Mesothelial cell of epicardium (in vitro differentiated cells): ENCODE measurements at places on chromosomes 7 and 10. TPM values are rescaled to one million over a fixed set of nuclear protein-coding genes. Genes with fewer than 3 reads are reported as not detected.
A peak's percentile ranks its signal among the peaks of the same experiment; 100 is the strongest.

GRCh38 chr10:82564353-82565196 is 689.6 kb downstream of the NRG3 start:
- no peaks in the 10 kb centered on the region for H3K4me1 ChIP-seq
- H3K27ac ChIP-seq, result no peak overlapping the region
- no peak for DNase-seq
- H3K36me3 ChIP-seq, result no peaks in the 10 kb centered on the region

Gene FAM25A
- not detected in 3 replicates for total RNA-seq

Gene BICC1
- total RNA-seq, result 8.7 to 9.9 TPM (median 9.3 TPM) in 3 replicates

GRCh38 chr10:80518143-80518806 is 19.4 kb upstream of the SH2D4B start:
- H3K27me3 ChIP-seq, result no peaks in the 10 kb centered on the region
- H3K4me3 ChIP-seq, result no peak overlapping the region
- DNase-seq, result no peak
- peaks cover 29% of the 10 kb centered on the region for H3K36me3 ChIP-seq

Gene METTL27
- total RNA-seq, result 7.9 to 11.4 TPM (median 8.7 TPM) in 3 replicates

Gene PON3
- total RNA-seq, result not detected in 3 replicates

Gene NUTM2E
- 0.78 to 1.0 TPM (median 0.81 TPM) in 3 replicates for total RNA-seq

DNA sequence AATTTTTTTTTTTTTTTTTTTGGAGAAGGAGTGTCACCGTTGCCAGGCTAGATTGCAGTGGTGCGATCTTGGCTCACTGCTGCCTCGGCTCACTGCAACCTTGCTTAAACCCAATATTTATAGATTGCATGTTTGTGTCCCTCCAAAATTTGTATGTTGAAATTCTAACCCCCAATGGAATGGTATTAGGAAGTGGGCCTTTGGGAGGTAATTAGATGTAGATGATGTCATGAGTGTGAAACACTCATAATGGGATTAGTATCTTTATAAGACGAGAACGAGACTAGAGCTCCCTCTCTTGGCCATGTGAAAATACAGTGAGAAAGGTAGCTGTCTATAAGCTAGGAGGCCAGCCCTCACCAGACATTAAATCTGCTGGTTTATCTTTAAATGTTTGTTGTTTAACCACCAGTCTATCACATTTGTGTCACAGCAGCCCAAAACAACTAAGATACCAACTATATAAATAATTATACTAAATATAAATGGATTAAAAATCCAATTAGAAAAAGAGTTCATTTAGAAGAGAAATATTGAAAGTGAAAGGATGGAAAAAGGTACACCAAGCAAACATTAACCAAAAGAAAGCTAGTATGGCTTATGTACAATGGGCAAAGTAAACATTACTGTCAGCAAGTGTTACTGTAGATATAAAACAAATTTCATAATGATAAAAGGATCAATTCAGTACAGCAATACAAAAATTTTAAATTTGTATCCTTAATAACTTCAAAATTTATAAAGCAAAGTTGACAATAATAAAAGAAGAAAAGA is 9.3 kb downstream of the TCAF1 start:
- H3K27me3 ChIP-seq, result no peaks in the 10 kb centered on the region
- no peak overlapping the region for H3K27ac ChIP-seq
- peaks cover 46% of the 10 kb centered on the region for H3K36me3 ChIP-seq
- no peak for DNase-seq
- H3K4me3 ChIP-seq, result no peak overlapping the region
- H3K4me1 ChIP-seq, result peaks cover 2% of the 10 kb centered on the region

Gene ADGRA1
- not detected in 3 replicates for total RNA-seq

DNA sequence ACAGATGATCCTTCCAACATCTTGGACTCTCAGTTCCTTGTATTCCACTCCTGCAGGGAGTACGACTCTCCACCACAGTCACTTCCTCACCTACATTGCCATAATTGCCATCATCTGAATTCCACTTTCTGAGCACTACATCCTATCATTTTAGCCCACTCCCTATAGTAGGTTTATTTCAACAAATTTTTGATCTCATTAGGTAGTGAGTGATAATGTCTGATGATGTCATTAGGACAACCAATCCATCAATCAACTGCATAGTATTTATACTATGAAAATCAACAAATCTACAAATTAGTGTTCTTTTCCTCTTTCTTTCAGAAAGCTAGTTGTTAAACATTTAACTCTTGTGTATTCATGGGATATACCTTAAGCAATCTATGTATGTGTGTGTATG is 13.7 kb upstream of the TRA2A start:
- H3K4me1 ChIP-seq, result no peaks in the 10 kb centered on the region
- no peak overlapping the region for H3K4me3 ChIP-seq
- H3K36me3 ChIP-seq, result no peaks in the 10 kb centered on the region
- peaks cover 2% of the 10 kb centered on the region for H3K27me3 ChIP-seq

DNA sequence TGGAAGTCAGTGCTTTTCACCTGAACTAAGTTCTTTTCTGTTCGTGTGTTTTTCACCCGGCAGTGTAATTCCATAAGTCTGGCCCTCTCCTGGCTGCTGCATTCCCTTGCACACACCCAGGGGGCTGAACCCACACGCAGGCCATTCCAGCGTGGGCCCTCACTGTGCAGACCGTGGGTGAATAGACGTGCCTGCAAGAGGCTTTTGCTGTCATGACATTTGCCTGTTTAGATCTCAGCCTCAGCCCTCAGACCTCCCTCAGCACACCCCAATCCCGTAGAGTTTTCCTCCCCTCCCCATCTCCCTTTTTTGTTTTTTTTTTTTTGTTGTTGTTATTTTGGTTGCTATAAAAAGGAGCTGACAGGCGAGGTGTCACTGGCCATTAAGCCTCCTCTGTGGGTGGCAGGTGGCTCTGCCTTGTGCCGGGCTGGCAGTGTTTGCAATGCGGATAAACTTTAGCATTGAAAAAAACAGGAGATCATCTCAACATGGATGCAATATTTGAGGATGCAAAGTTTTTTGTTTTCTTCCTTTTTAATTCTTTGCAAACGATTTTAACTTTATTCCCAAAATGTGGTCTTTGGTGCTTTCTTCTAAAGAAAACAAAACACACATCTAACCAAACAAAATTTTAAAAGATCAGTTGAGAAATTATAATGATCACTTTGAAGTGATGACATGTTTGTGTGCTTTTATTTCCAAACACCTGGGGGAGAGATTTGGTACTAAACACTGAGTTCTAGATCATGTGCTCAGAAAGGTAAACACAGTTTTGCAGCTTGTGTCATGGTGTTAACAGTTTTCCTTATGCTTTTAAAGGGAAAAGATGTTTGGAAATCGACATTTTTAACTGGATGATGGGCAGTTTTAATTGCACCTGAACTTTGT is 58.8 kb downstream of the WDR37 start:
- peaks cover 9% of the 10 kb centered on the region for H3K4me1 ChIP-seq
- DNase-seq, result no peak
- H3K36me3 ChIP-seq, result peaks cover 41% of the 10 kb centered on the region
- no peaks in the 10 kb centered on the region for H3K27me3 ChIP-seq
- no peak overlapping the region for H3K27ac ChIP-seq

GRCh38 chr7:1532456-1533254 is 2.2 kb downstream of the MAFK start:
- peaks cover 48% of the 10 kb centered on the region for H3K4me1 ChIP-seq
- peaks cover 3% of the 10 kb centered on the region for H3K27me3 ChIP-seq
- no peak for DNase-seq
- peak overlapping the region; percentile 95 for H3K27ac ChIP-seq
- H3K36me3 ChIP-seq, result no peaks in the 10 kb centered on the region
- H3K4me3 ChIP-seq, result peak overlapping the region; percentile 80

- H3K36me3 ChIP-seq, result no peaks in the 10 kb centered on the region
- H3K4me3 ChIP-seq, result no peak overlapping the region
Measured at GRCh38 chr10:22246680-22247391, 29.0 kb upstream of the EBLN1 start.

Gene TMEM236
- total RNA-seq, result 0.04 TPM in 1 of 3 replicates, not detected in the others

- H3K4me3 ChIP-seq, result peak overlapping the region; percentile 63
- peak; percentile 78 for DNase-seq
- peaks cover 23% of the 10 kb centered on the region for H3K4me1 ChIP-seq
- no peak overlapping the region for H3K27ac ChIP-seq
- H3K27me3 ChIP-seq, result peaks cover 83% of the 10 kb centered on the region
Measured at GRCh38 chr7:129779602-129780256, 168.2 kb downstream of the NRF1 start.

GRCh38 chr7:137818036-137818435 is 28.7 kb downstream of the DGKI start:
- peaks cover 1% of the 10 kb centered on the region for H3K27me3 ChIP-seq
- H3K4me1 ChIP-seq, result peaks cover 28% of the 10 kb centered on the region
- H3K36me3 ChIP-seq, result no peaks in the 10 kb centered on the region
- no peak overlapping the region for H3K4me3 ChIP-seq

DNA sequence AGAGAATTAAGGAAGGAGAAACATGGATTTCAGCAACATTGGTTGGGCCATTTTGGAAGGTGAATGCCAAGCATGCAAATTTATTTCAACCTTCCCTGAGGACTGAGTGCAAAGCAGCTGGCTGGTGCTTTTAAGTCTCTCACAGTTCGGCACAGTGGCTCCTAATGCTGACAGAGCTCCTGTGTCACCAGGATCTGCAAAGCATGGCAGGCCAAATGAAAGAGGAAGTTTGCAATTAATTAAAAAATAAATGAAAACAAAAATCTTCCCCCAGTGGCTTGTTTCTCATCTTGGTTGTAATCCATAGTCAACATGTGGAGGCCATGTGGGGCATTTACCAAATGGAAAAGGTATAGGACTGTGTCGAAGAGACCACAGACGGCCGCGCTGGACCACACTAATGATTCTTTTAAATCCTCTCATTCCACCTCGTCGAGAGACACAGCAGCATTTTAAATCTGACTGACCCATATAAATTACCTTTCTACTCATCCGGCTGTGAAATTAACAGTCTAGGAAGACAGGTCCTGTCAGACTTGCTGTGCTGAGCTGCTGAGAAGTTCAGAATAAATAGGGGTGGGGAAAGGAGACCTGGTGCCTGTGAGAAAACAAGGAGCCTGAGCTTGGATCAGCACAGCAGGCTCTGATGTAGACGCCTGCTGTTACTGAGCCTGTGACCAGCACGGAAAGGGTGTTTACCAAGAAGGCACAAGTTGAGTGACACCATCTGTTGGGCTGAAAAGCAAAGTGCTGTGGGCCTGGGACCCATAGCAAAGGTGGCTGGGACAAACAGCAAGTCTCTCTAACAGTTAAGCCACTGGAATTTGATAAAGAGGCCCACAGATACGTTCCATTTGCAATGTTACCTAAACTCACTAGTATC is 136.0 kb upstream of the COL1A2 start:
- no peaks in the 10 kb centered on the region for H3K36me3 ChIP-seq
- H3K27ac ChIP-seq, result peak overlapping the region; percentile 79
- H3K27me3 ChIP-seq, result no peaks in the 10 kb centered on the region
- DNase-seq, result no peak
- peaks cover 16% of the 10 kb centered on the region for H3K4me1 ChIP-seq

DNA sequence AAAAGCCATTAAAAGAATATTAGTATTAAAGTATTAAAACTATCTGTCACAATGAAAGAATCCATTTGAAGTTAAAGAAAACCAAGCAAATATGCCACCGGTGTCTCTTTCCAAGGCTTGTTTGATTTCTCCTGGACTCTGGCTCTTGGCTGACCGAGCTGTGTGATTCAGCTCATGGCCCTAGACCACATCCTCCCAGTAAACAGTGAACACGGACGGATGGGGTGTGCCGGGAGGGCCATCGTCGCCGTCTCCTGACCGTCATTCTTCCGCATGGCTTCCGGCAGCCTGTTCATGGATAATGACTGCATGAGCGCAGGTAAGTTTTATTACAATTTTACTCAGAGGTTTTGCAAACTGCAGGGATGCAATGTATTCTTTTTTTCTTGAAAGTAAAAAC is 218.5 kb downstream of the DNAJB6 start:
- H3K36me3 ChIP-seq, result no peaks in the 10 kb centered on the region
- no peak overlapping the region for H3K4me3 ChIP-seq
- H3K27ac ChIP-seq, result no peak overlapping the region
- DNase-seq, result no peak

Gene NPSR1
- not detected in 3 replicates for total RNA-seq

Gene EBF3
- 1.1 to 1.4 TPM (median 1.2 TPM) in 3 replicates for total RNA-seq

DNA sequence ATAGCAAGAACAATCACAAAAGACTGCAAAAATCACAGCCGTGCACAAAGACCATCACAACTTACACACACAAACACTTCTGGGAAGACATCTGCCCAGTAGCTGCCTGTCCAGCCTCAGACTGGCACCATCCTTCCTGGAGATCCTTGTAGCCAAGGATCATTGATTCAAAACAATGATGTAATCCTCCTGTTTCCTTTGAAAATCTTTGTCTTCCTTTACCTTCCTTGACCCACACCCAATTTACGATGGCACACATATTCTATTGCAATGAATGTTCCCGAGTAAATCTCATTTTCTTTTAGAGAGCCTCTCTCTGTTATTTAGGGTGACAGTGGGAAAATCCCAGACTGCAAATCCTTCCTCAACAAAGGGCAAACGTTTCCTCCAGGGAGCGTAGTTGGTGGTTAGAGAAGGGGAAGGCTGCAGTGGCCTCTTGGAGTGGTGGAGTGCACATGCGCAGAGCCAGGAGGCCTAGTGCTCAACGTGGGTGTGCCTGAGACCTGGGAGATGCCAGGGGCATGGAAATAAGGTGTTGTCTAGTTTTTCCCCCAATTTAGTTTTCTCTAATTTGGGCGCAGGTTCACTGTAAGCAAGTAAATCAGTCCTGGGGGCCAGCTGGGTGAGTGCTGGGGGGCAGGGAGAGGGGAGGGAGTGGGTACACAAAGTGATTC is 3.1 kb upstream of the INPP5A start:
- no peak for DNase-seq
- H3K4me1 ChIP-seq, result peaks cover 50% of the 10 kb centered on the region
- H3K27me3 ChIP-seq, result no peaks in the 10 kb centered on the region
- peak overlapping the region; percentile 8 for H3K4me3 ChIP-seq

GRCh38 chr10:71302874-71303568 is 16.0 kb upstream of the SLC29A3 start:
- H3K27ac ChIP-seq, result no peak overlapping the region
- H3K4me3 ChIP-seq, result no peak overlapping the region
- peaks cover 8% of the 10 kb centered on the region for H3K36me3 ChIP-seq

DNA sequence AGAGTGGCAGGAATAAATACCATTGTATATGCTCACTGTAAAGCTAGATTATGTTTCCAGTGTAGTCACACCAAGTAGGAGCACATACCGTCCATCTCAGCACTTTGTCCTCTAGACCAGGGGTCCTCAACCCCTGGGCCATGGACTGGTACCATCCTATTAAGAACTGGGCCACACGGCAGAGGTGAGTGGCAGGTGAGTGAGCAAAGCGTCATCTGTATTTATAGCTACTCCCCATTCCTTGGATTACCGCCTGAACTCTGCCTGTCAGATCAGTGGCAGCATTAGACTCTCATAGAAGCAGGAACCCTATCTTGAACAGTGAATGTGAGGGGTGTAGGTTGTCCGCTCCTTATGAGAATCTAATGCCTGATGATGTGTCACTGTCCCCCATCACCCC is 735.3 kb downstream of the MAGI2 start:
- DNase-seq, result no peak
- H3K4me1 ChIP-seq, result peaks cover 10% of the 10 kb centered on the region
- H3K27me3 ChIP-seq, result no peaks in the 10 kb centered on the region

GRCh38 chr10:124599588-124600050 is 138.0 kb downstream of the LHPP start:
- DNase-seq, result no peak
- H3K4me1 ChIP-seq, result no peaks in the 10 kb centered on the region
- no peak overlapping the region for H3K27ac ChIP-seq
- no peaks in the 10 kb centered on the region for H3K27me3 ChIP-seq
- H3K4me3 ChIP-seq, result no peak overlapping the region
